ENCODE measurements at places on chromosomes 4 and X.
A peak's percentile ranks its signal among the peaks of the same experiment; 100 is the strongest.

DNA sequence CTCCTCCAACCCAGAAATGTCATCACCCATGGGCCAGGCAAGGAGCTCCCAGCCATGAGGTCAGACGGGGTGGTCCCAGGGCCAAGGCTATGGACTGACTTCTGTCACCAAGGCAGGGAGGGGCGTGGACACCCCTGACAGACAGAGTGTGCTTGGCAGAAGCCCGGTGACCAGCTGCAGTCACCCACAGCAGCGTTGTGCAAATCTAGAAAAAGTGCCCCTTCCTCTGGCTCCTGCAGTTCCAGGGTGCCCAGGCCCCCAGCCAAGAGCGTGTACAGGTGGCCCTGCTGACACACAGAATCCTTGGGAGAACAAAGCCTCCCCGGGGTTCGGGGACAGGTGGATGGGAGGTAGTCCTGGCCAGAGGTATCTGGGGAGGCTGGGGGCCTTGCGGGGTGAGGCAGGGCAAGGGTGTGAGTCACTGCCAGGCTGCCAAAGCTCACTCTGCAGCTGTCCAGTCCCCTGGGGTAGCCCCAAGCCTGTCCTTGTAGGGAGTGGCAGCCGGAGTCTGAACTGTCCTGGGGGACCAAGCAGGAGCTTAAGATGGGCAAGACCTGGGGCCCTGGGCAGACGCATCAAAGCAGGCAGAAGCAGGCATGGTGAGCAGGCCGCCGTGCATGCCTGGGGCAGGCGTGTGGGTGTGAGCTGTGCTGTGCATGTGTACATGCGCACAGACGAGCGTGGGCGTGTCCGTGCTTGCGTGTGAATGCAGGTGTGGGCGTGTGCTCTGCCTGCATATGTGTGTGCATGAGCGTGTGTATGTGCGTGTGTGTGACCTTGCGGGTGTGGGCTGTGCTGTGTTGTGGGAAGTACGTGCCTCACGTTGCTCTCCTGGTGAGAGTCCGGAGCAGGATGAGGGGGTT lies 3.3 kb downstream of the MYL5 start:
- DNase-seq, result no peak

- no peak for DNase-seq
These were observed 556.7 kb upstream of the BOD1L1 start for GRCh38 chr4:14184265-14184664.

DNA sequence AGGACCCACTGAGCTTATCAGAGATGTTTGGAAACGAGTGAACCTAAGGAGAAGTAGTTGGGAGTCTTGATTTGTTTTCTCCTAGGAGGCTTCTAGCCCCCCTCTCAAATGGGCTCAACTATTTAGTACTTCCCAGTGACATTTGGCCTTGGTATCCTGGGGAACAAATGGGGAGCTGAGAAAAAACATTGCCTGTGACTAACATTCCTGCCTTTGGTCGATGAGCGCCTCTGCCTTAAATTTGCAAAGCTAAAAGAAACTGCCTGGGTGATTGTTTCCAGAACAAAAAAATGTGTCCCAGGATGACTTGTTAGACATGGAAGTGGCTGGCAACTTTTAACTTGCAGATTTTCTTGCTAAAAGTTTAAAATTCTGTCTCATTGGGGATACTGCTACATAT lies 58.8 kb upstream of the IGFBP7 start:
- no peak for DNase-seq

DNA sequence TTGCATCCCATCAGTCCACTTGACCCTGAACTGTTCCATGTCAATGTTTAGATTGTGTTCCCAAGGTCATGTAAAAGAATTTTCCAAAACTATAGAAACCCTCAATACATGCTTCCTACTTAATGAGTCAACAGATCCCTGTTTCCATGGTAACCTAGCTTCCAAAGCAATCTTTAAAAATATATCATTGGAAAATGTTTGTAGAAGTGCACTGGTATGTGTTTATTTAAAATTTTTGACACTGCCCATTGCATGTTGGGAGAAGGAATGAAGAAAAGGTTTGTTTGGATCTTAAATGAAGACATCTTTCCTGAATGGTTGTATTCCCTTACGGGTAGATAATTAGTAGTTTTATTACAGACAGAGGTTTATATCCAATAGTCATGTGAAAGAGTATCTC lies 345.3 kb downstream of the GABRG1 start:
- no peak for DNase-seq

DNA sequence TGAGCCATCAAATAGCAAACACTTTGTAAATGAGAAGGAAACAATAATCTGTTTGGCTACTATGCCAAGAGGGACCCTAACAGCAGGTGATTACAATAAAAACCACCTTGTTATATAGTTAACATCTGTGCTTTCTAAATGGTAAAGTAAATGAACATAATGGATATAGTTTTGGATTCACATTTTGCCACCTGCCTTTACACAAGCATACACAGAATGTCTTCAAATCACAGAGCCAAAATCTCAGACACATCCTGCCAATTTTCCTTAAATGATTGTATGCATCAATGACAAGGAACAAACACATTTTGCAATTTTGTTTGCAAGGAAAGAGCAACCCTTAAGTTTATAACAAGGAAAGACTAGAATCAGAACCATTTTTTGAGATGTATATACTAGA lies 334.2 kb downstream of the FSTL5 start:
- DNase-seq, result no peak

- DNase-seq, result no peak
These were observed 52.8 kb upstream of the CLDN24 start for GRCh38 chr4:183374950-183375555.

GRCh38 chr4:56859841-56860240 lies 38.3 kb upstream of the SPINK2 start:
- no peak for DNase-seq

GRCh38 chrX:67545893-67546495 lies 2.2 kb downstream of the AR start:
- DNase-seq, result no peak

- no peak for DNase-seq
These were observed 33.3 kb upstream of the RBBP7 start for GRCh38 chrX:16903274-16904022.

DNA sequence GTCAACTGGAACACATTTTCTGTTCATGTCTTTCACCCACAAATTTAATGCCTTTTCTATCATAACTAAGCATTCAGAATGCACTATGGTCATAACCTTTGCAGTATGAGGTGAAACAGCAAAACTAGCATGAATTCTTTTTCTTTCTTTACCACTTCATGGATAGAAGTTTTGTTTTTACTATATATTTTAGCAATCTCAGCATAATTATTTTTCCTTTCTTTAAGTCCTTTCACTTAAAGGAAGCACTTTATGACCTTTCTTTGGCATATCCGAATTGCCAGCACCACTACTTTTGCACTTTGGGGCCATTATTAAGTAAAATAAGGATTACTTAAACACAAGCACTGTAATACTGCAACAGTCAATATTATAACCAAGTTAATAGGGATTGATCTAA lies 115.1 kb upstream of the DKK2 start:
- DNase-seq, result no peak

DNA sequence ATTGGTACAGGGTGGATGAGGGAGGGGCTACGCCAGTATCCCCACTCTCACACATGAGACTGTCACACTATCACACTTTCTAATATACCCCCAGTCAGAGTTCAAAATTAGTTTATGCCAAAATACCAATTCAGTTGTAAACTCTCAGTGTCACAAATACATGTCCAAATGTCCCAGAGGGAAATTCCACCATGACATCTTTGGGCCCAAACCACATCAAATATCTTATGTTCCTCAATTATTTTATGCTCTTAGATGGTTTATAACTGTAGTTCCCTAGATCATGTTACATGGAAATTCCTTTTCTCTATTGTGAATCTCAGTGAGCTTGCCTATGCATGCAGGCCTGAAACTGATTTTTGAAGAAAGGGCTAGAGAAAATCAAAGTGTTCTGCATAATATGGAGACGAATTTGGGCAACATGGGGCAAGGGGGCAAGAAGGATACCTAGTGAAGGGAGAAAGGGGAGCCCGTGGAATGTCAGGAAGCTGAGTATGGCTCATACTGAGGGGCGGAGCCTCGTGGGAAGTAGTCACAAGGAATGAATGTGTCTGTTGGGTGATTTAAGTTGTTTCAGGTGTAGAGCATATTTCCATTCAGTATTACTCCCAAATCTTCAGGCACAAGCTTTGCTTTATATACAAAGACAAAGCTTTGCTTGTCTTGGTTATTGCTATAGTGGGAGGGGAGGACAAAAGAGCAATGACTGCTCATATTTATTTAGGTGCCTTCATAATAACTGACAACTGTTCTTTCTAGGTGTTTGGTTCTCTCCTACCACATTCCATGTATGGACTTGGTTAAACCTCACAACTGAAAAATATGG lies 40.8 kb downstream of the CLNK start:
- no peak for DNase-seq

DNA sequence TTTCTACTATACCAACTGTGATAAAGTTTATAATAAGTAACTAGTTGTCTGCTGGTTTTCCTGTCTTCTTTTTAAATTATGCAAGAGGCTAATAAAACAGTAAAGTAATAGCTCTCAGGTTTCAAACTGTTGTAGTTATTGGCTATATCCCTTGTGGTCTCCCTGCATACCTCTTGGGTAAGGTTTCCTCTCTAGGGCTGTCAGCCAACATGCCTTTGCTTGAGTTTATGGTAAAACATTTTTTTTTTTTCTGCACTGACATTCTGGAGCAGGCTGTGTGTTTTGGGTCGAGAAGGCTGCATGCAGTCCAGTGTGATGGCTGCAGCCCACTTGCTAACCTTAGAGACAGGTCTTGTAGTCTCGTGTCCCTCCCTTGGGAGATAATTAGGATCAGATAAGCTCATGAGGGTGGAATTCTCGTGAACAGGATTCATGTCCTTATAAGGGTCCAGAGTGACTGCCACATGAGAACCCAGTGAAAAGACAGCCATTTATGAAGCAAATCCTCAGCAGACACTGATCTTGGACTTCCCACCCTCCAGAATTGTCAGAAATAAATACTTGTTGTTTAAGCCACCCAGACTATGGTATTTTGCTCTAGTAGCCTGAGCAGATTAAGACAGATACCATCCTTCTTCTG lies 831.2 kb downstream of the CCSER1 start:
- DNase-seq, result no peak

- no peak for DNase-seq
These were observed 1.5 kb upstream of the TRIML2 start for GRCh38 chr4:188110741-188111471.

GRCh38 chr4:186808630-186809018 lies 85.0 kb upstream of the FAT1 start:
- DNase-seq, result no peak

- no peak for DNase-seq
These were observed 368.9 kb downstream of the SLITRK2 start for GRCh38 chrX:146186540-146186939.

DNA sequence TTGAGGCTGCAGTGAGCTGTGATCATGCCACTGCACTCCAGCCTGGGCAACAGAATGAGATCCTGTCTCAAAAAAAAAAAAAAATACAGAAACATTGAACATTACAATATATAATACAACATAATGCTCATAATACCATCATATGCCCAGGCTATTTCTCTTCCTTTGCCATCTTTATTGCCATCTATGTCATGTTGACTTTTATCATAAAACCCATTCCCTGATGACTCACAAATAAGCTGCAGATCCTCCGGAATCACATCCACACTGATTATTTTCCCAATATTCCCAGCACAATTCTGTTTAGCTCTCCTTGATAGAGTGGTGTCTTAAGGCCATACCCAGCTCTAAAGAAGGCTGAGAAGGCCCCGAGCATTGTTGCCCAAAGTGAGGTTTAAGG lies 9.2 kb upstream of the FBXW7 start:
- no peak for DNase-seq

- DNase-seq, result no peak
These were observed 72.8 kb downstream of the PRSS12 start for GRCh38 chr4:118279920-118280432.

- DNase-seq, result no peak
These were observed 283.1 kb upstream of the MAOA start for GRCh38 chrX:43373032-43373431.

- DNase-seq, result no peak
These were observed 66.0 kb downstream of the TRMT44 start for GRCh38 chr4:8506373-8507195.

GRCh38 chrX:49191574-49192011 lies 5.4 kb upstream of the PRICKLE3 start:
- DNase-seq, result no peak

GRCh38 chrX:133961046-133961445 lies 24.3 kb downstream of the GPC3 start:
- no peak for DNase-seq

DNA sequence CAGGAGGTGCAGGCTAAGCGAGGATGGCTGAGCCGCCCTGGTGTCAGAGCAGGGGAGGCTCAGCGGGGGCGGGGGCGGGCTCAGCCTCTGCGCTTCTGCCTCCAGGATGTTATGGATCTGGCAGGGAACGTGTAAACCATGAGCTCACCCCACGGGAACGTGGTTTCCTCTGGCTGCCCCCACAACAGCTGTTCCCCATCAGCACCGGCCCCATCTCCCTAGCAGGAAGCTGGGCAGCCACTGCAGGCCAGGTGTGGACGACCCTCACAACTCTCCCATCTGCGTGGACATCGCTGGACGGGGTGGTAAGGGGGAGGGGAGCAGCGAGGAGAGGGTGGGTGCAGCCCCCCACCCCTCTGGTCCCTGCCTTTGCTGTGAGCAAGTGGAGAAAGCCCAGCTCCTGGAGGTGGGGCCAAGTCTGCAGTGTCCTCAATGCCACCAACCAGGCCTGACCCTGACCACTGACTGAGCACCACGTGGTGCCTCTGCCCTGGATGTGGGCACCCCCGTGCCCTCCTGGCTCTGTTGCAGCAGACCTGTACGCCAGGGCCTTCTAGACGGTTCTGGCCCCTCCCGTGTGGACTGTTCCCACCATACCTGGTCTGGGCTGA lies 28.1 kb upstream of the SPON2 start:
- peak; percentile 64 for DNase-seq

- no peak for DNase-seq
These were observed 27.2 kb downstream of the TMSB4X start for GRCh38 chrX:13001961-13002671.

GRCh38 chrX:23742174-23742696 lies 841 bp downstream of the ACOT9 start:
- DNase-seq, result peak; percentile 62

- no peak for DNase-seq
These were observed 116.3 kb downstream of the HS3ST1 start for GRCh38 chr4:11312389-11312788.

- peak; percentile 57 for DNase-seq
These were observed at the start of gene PLS3 for GRCh38 chrX:115560978-115561604. Gene PLS3 (plus strand): TSS chrX:115561174. CDS start chrX:115610251, 49,077 bp downstream.

DNA sequence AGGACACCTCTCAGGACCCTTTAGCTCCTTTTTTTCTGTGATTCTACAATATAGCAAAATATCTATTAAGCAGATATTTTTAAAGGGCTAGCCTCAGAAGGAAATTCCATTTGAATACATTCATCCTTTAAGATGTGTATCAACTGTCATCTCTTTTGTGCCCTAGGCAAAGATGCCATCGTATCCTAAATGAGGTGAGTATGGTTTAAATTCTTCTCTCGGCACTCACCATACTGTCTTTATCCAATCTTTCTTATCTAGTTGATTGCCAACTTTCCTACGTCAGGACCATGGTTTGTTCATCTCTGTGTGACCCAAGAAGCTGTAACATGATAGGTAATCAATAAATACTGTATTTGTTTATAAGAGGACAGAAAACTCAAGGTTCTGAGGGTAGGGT lies 176.0 kb downstream of the LDB2 start:
- no peak for DNase-seq

Data from activated CD8-positive, alpha-beta memory T cell treated with anti-CD3 and anti-CD28 coated beads for 24 hours (primary cell).